SK-N-SH (cell line): ENCODE measurements at places on chromosomes 11 and 22.

DNA sequence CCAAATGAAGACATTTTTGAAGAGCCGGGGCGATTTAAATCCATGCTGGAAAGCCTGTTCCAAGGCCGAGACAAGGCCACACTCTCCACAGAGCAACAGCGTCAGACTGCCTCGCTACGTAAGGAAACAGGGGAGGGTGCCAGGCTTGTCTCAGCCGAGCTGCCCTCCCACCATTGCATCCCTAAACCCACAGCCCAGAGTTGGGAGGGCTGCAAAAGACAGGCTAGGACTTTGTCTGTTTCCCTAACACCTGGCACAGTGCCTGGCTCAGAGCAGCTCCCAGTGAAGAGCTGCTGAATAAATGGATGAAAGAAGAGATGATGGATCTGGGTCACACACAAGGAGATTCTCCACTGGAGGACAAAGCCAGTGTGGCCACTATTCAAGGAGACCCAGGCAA is 51.3 kb upstream of the SCUBE2 start:
- no peak for DNase-seq

DNA sequence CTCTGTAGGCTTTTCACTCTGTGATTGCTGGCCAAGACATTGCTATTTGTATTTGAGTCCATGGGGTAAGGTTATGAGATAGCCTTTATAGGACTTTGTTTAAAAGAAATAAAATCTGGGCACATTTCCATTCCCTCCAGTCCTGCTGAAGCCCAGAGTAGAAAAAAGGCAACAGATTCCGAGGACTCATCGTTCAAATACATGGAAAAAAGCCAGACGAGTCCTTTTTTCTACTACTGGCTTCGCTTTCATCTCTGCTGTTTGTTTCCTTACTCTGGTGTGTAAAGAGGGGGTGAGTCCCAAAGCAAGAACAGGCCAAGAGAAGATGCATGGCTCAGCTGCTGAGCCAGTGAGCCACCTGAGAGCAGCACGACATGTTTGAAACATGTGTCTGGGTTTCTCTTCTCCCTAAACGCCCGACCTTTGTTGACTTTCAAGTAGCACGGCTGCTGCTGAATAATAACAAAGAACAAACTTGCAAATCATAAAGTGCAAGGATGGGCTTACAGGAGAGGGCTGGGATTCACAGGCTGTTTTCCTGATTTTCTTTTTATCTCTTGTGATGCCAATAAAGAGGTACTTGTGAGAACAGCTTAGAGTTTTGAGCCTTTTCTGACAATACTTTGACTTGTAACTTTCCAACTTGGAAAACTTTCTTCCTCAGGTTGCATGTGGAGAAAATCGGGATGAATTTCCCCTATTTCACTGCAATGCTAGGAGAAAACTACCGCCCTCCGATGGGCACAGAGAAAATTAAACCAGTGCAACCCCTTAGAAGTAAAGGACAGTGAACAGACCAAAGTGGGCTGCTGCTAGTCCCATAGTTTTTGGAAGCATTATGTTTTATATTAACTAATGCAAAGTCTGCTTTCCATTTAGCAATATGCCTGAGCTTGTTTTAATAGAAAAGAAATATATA is 195.2 kb upstream of the RAG2 start:
- peak; percentile 27 for DNase-seq

DNA sequence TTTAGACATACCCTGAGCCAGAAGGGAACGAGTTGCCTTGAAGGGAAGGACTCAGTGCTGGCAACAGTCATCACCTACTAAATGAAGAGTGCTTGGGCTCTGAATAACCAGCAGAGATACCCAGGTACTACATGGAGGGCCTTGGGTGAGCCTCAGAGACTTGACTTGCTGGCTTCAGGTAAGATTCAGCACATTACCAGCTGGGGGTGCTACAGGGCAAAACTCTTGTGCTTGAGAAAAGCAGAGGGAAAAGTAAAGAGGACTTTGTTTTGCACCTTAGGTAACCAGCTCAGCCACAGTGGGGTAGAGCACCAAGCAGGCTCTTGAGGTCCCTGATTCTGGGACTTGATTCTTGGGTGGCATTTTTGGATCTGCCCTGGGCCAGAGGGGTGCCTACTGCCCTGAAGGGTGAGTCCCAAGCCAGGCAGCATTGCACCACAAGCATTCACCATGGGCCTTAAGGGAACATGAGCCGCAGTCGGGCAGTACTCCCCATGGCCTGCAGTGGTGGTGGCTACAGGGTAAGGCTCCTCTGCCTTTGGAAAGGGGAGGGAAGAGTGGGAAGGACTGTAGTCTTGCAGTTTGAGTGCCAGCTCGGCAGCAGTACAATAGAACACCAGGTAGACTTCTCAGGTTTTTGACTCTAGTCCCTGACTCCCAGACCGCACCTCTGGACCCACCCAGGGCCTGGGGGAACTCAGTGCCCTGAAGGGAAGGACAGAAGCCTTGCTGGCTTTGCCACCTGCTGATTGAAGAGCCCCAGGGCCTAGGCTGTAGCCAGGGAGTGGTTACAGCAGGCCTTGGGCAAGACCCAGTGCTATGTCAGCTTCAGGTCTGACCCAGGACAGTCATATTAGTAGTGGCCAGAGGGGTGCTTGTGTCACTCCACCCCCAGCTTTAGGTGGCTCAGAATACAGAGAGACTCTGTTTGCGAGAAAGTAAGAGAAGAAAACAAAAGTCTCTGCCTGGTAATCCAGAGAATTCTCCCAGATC is 22.7 kb upstream of the PLEKHA7 start:
- no peak for DNase-seq

DNA sequence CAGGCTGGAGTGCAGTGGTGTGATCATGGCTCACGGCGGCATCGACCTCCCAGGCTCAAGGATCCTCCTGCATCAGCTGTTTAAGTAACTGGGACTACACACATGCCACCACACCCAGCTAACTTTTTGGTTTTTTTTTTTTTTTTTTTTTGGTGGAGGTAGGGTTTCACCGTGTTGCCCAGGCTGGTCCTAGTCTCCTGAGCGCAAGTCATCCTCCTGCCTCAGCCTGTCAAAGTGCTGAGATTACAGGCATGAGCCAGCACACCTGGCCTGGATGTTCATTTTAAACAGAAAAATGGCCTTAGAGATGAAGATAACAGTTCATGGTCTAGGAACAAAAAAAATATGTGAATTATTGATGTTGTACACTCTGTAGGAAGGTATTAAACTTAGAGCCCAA is 13.6 kb upstream of the SLC25A18 start:
- DNase-seq, result no peak

DNA sequence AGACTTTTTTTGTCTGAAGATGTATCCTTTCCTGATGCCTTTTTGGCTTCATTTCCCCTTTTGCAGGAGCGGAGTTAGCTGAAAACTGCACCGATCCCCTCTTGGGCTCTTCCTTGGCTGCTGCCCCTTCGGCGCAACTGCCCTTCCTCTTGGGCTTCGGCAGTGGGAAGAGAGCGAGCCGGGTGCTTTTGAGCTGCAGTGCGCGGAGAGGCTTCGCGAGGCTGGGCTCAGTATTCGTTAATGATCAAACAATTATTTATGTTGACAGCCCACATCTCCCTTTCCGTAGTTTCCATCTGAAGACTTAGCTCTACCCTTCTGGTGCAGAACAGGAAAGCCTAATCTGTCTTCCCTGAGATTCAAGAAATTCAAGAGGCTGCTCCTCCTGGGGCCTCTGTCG is 170.8 kb downstream of the CSNK2A3 start:
- no peak for DNase-seq

DNA sequence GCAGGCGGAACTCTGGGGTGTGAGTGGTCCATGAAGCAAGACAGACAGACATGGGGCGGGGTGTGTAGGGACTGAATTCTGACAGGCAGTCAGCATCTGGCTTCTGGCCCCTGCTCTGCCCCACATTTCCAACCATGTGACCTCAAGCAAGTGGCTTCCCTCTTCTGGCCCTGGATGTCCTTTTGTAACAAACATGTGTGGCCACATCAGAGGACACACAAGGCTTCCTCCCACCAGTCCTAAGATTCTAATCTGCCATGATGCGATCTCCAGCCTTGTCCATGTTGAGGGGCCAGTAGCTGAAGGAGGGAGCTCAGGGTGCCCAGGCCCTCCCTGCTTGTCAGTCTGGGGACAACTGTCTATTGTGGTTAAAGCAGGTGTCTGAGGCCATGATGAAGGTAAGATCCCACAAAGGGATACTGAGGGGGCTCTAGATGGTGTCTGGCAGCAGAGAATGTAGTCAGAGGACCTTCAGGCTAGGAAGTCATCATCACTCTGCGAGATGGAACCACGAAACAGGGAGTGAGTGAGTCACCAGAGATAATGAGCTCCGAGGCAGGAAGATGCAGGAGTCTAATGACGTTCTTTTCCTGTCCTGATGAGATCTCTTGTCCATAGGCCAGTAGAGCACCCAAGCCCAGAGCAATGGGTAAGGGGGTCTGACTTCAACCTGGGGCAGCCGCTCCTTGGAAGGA is 27.4 kb downstream of the DRD2 start:
- DNase-seq, result peak; percentile 40

GRCh38 chr11:45361551-45361950 is 75.4 kb upstream of the SYT13 start:
- DNase-seq, result no peak

DNA sequence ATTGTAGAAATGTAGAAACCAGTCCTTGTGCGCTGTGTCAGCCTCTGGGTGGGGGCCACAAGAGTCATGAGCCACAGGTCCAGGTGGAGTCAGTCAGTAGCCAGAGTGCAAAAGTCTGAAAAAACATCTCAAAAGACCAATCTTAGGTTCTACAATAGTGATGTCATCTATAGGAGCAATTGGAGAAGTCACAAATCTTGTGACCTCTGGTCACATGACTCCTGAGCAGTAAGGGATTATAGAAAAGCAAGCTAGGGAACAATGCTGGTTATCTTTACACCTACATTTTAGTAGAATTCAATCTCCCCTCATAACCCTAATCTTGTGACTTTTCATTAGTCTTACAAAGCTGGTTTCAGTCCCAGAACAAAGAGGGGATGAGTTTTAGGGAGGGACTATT is 82.7 kb downstream of the CCDC83 start:
- DNase-seq, result no peak

DNA sequence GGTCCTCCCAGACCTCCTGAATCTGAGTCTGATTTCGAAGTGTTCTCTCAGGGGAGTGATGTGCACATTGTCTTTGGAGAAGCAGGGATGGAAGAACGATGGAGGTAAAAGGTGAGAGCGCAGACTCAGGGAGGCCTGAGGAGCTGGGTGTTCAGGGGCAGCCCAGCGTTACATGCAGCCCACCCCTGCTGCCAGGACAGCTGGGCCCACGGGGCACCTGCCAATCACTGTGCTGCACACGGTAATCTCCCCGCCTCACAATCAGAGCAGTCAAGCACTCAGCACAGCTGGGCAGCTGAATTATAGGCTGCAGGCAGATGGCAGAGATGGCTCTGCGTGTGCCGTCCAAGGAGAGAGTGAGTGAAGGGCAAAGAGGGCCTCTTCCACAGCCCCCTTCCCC is 17.9 kb upstream of the HTR3A start:
- DNase-seq, result no peak

DNA sequence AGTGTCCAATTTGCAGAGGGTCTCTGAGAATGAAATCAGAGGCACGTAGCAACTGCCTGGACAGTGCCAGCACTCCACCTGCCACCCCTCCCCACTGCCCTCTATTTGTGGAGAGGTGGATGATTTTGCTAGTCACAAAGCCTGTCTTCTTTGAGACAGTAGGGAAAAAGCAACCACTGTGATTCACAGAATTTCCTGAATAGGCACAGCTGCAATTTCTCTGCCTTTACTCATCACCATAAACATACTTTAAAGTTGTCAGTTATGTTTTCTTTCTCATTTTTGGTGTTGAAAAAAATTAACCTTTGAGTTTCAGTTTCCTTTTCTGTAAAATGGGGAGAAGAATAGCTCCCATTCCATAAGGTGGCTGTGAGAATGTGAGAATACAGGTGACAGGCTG is 134.3 kb downstream of the TEAD1 start:
- DNase-seq, result no peak

- DNase-seq, result no peak
These were observed 195.9 kb upstream of the SESN3 start for GRCh38 chr11:95426823-95427462.

- DNase-seq, result no peak
These were observed 25.2 kb downstream of the CWC15 start for GRCh38 chr11:94948070-94948617.
